ENCODE measurements at places on chromosomes 5 and 9.
A peak's percentile ranks its signal among the peaks of the same experiment; 100 is the strongest.

DNA sequence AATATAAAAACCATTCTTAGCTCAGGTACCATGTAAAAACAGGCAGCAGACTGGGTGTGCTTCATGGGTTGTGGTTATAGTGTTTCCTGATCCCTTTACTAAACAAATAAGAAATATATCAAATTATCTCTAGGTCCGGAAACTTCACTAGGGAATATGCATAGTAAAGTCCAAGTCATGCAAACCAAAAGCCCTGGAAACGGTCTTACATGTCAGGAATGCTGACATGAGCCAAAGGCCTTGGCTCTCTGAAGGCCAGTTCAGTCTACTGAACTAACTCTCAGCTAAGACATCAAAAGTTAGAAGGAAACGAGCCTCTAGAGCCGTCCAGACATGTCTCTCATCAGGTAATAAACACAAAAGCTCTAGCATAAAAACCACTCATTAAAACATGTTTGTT is 778.9 kb upstream of the ZNF608 start:
- DNase-seq: no peak

- DNase-seq: no peak
These were observed 654.0 kb upstream of the ACO1 start for GRCh38 chr9:31730398-31730797.

- no peak for DNase-seq
These were observed 96.3 kb upstream of the MEF2C start for GRCh38 chr5:88979244-88979643.

DNA sequence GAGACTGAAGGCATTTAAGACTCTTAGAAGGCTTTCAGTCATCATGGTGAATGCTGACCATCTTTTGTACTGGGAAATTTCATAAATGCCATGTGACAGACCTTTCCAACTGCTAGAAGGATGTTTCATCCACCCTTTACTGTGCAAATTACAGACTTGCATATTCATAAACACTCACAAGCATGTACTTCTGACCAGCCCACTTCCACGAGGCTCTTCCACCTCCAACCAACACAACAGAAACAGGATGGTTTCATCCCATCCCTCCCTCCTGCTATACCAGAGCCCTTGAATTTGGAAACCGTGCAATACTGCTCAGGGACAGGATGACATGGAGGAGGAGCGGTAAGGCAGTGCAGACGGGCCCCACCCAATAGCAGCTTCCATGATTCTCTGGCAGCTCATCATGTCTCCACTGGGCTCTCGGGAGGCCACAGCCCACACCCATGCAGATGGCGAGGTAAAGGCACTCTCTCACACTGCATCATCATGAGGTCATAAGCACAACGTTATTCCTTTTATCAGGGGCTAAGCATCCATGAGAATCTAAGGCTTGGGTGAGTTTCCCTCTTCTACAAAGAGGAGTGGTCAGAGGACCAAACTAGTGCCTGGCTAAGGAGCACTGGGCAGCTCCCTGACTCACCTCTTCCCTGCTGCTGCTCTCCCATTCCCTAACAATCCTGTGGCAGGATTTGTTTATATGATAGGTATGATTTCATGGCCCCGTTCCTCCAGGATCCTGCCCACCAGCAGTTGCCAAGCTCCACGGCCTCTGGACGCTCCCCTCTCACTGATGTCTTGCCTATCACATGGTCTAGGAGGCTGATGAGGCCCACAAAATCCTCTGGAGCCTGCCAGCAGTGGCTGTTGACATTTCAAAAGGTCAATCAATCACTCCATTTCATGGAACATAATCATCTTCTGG is 94.4 kb upstream of the FSTL4 start:
- no peak for DNase-seq

DNA sequence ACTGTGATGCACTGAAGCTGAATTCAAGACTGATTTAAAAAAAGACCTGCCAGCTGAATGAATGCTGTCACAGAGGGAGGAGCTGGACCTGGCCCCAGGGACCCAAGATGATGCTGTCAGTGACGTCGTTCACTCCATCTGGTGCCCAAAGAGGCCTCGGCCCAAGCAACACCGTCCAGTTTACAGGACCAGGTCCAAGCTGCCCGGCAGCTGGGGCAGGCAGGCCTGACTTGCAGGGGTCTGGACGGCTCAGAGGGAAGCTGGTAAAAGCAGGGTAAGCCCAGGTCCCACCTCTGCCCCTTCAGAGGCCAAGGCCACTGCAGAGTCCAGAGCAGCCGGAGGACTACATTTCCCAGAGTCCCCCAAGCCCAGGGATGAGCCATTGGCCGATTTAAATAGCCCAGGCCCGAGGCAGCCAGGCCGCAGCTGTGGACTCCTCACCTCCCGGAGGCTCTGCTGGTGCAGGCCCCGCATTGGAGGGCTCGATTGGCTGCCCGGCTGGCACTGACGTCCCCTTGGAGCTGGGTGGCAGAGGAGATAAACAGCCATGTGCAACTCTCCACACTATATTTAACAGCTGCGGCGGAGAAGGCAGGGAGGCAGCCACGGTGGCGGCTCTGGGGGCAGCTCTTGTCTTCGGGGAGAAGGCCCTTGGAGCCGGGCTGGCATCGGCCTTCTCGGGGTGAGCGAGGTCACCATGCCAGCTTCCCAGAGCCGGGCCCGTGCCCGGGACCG is at the start of gene PLPP7:
TSS of gene PLPP7 (plus strand) at position 423 of the 735 bp plus-strand sequence. CDS start at position 698, 275 bp downstream.
- no peak for DNase-seq

GRCh38 chr9:10479172-10479571 is 133.6 kb downstream of the PTPRD start:
- no peak for DNase-seq

DNA sequence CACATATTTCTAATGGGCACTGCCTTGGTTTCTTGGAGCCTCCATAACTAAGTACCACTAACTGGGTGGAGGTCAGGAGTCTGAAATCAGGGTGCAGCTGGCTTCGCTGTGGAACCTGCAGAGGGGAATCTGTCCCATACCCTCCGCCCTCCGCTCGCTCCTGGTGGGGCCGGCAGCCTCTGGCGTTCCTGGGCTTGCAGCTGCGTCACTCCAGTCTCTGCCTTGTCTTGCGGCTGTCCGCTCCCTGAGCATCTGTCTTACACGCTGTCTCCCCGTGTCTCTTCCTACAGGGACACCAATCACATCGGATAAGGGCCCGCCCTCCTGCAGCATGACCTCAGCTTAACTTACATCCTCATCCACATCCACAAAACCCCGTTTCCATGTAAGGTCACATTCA is 45.4 kb downstream of the NTNG2 start:
- no peak for DNase-seq

GRCh38 chr9:125180876-125181275 is 8.7 kb downstream of the PPP6C start:
- DNase-seq: no peak

- no peak for DNase-seq
These were observed 162.6 kb upstream of the PPP1R2B start for GRCh38 chr5:156687514-156687913.

DNA sequence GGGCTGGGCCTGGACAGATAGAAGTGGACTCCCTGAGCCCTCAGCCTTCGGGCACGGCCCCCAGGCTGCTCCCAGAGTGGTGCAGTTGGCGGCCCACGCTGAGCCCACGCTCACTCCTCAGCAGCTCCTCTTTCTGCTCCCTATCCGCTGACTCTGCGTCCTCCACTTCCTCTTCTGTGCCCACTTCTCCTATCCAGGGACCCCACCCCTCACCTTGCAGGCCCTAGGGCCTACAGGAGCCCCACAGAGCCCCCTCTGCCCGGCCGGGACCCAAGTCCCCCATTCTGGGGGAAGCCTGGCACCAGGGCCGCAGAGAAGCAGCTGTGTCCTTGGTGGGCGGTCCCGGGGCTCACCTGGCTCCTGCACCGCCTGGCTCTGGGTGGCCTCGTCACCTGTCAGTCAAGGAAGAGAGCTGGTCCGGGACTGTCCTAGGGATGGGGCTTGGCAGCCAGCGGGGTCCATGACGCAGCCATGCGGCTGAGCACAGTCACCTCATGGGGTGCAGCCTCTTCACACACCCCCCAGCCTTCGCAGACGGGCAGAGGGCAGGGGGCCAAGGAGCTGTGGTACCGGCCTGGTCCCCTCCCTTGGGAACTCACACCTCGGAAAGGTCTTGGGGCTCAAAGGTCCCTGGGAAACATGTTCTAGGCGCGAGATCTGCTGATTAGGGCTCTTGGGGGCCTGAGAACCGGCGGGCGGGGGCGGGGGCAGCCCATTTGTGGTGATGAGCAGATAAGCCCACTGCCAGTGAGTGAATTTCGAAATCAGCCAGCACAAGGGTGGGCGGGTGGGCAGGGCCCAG is 5.4 kb upstream of the NRARP start:
- DNase-seq: no peak

DNA sequence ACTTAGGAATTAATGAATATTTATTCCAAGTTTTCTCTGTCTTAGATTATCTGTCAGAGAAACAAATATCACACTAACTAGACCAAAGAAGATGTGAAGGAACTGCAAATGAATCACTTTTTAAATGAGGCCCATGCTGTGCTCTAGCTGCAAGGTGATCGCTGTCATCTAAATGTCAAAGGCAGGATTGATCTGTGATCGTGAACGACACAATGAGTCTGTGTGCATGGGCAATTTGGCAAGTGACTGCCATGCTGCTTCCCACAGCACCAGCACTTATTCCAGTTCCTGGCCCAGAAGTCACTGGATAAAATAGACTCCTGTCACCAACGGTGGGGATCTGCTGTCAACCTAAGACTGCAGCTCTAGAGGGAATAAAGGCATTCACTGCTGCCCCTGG is 141.2 kb downstream of the TRIM36 start:
- DNase-seq: no peak

GRCh38 chr5:133052317-133053175 is 733 bp downstream of the HSPA4 start:
- peak; percentile 11 for DNase-seq
